Stimulated activated CD4-positive, alpha-beta T cell treated with anti-CD3 and anti-CD28 coated beads, Interleukin-1b, Interleukin-23, amount 100 ng/mL, for 24 hours (primary cell): ENCODE measurements at places on chromosomes 11 and 22.

- no peak for DNase-seq
Measured at GRCh38 chr22:29310065-29310862, 3.8 kb downstream of the GAS2L1 start.

DNA sequence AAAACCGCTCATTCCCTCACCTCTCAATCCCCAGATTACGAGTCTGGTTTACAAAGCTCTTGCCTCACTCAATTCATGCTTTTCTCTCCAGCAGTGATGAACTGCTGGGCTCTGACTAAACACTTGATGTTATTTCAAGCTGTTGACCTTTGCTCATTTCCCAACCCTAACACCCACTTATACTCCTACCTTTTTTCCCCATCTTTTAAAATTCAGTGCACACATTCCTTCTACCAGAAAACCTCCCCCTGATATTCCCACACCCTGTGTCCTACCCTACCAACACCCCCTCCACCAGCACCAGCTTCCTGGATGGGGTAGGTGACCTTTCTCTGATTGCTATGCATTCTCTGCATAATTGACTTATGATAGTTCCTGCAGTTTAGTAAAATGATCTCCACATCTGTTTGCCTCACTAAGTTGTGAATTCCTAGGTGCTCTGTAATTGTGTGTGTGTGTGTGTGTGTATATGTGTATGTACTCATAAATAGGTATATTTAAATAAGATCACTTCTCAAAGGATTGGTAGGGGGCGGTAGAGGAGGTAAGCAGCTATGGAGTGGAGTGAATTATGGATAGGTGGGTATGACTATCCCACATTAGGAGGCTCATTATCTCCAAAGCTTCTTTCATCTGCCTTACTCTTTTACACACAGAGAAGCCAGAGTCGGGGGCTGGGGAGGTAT lies 842 bp downstream of the HEPACAM start:
- DNase-seq = no peak

DNA sequence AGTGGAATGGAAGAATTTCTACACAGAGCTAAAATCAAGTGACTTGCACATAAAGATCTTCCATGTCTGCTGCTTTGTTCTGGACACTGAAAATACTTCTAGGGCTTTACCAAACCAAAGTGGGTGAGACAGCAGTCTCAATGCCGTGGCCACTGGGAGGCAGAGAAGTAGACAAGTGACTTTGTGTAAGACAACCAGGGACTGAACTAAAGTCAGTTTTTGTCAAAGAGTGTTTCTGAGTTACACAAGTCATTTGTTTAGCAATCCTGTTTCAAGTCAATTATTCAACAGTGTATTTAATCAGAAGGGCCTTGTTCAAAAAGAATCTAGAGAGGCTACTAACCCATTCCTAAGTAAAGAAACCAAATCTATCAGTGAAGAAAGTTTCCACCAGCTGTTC lies 46.6 kb downstream of the TCP11L1 start:
- DNase-seq = no peak

DNA sequence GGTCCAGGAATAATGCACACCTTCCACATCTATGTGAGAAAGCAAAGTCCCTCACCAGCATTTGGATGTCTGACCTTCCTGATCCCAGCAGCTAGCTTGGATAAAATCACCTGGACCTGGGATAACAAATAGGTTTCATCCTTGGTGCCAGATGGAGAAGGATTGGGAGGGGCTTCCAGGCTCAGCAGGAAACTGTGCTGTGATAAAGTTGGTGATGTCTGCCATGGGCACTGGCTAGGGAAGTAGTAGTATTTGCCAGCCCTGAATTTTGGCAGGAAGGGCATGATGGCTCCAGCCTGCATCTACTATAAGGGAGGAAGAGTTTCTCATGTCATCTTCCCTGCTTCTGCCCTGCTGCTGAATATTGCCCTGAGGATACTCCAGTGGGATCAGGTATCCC lies 37.5 kb downstream of the C11orf91 start:
- no peak for DNase-seq

DNA sequence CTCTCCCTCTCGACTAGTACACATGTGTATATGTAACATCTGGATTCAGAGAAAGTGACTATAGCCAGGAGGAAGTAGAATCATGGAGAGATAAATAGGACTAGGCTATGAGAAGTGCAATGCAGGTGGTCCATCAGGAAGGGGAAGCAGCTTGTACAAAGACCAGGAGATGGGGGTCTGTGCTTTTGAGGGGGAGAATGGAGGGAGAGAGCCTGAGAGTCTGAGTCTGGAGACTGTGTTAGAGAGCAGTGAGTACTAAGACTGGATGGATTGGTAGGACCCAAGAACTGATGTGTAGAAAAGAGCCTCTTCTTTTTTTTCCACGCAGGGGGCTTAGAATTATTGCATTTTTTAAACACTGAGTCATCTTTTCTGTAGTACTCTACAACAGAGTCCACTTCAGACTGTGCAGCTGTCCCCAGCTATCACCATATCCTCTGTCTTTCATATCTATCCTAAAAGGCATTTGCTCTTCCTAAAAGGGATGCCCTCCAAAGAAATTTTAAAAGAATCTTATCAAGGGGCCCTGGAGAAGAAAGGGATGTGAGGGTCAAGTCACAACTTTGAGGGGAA lies 80.4 kb downstream of the BDNF start:
- DNase-seq = no peak
